CD4-positive, alpha-beta T cell treated with Interleukin-21 for 1 hour (primary cell): ENCODE measurements at places on chromosomes 7 and 10.

DNA sequence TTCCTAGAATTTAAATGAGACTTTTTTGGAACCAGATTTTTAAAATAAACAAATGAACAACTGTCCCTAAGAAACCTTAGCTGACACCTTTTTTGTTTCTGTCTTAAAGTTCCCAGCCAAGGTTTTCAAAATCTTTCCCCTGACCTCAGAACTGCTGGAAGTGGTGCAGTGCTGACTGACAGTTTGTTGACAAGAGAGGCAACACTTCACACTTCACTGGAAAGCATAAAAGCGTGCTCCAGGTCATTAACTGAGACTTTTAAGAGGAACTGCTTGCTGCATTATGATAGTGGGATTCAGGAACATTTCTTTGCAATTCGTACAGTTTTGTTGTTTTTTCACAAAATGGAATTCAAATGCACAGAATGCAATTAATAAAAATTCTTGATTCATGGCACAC lies 36.2 kb downstream of the SYPL1 start:
- no peak for DNase-seq

DNA sequence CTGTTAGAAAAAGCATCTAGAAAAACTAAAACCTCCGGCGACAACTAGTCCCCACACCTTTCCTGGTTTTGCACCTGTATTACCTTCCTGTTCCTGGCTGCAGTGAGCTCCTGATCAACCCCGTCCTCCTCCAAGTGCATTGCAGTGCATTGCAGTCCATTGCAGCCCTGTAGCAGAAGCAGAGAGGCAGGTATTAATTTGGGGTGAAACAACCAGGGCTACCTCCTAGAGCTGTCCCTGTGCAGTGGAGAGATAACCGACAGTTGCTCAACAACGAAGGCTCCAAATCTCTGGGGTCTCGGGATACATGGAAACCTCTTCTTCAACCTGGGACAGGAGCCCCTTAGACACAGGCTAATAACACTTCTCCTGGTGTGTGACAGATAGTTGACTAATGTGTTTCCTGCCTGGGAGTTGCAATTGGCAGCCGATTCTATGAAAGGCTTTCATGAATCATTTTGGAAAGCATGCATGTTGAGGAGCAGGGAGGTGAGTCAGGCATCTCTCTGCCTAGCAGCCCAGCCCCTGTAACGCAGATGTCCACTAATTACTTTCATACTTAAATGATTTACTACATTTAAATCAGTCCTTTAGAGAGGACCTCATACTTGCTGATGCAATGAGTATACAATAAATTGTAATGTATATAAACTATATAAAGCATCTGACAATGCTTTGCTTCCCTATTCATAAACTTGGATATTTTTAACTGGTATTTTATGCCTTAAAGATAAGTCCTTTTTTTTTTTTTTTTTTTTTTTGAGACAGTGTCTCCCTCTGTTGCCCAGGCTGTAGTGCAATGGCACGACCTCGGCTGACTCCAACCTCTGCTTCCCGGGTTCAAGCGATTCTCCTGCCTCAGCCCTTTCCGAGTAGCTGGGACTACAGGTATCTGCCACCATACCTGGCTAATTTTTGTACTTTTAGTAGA lies 59.0 kb downstream of the PRR15 start:
- DNase-seq: no peak

DNA sequence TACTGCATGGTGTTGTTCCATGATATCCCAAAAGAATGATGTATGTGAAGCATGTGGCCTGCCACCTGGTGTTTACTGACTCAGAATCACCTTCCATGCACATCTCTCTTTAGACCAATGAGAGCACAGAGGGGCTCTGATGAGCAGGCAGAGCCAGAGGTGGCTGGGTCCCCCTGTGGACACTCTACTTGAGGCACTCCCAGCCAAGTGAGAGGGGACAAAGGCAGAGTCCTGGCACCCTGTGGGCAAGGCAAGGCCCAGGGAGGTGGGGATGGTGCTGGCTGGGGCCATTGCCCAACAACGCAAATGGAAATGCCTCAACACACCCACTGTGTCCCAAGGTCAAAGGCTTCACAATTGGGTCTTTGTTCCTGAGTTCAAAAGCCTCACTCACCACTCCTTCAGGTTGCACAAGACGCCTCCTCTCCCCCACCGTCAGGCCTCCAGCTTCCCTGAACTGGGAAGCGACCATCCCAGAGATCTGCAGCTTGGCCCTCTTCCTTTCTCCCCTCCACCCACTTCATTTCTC lies 164.6 kb downstream of the NEURL1 start:
- no peak for DNase-seq

DNA sequence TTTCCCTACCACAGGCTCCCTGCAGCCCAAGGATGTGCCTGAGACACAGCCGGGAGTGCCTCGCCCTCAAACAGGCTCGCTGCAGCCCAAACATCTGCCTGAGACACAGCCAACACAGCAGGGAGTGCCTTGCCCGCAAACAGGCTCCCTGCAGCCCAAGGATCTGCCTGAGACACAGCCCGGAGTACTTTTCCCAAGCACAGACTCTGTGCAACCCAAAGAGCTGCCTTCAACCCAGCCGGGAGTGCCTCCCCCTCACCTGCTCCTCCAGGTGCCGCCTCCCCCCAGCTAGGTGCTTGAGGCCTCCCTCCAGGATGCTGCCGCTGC lies 42.9 kb downstream of the ANTXRL start:
- DNase-seq: no peak

GRCh38 chr10:17422931-17423330 lies 31.5 kb downstream of the ST8SIA6 start:
- no peak for DNase-seq

GRCh38 chr7:52825611-52826010 lies 209.8 kb upstream of the POM121L12 start:
- DNase-seq: no peak

- no peak for DNase-seq
These were observed 199.6 kb downstream of the WDR37 start for GRCh38 chr10:1255600-1256431.

DNA sequence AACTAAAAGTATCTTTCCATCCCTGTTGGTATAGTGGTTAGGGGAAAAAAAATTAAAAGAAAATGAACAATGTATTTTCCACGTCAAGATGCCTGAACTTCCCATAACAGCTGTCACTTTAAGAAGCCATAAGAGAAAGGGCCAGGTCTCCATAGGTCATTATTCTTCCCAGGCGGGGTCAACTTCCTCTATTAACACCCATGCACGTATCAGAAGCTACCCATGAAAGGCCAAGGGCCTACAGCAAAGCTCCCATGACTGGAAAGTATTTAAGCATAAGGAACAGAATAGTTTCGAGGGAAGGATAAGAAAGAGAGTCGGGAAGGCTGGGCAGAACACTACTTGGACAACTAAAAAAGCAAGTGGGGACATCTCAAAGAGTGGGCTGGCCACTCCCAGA lies 40.1 kb downstream of the RBM28 start:
- no peak for DNase-seq

- DNase-seq: no peak
These were observed 1255.5 kb upstream of the PHF14 start for GRCh38 chr7:9718071-9718661.

DNA sequence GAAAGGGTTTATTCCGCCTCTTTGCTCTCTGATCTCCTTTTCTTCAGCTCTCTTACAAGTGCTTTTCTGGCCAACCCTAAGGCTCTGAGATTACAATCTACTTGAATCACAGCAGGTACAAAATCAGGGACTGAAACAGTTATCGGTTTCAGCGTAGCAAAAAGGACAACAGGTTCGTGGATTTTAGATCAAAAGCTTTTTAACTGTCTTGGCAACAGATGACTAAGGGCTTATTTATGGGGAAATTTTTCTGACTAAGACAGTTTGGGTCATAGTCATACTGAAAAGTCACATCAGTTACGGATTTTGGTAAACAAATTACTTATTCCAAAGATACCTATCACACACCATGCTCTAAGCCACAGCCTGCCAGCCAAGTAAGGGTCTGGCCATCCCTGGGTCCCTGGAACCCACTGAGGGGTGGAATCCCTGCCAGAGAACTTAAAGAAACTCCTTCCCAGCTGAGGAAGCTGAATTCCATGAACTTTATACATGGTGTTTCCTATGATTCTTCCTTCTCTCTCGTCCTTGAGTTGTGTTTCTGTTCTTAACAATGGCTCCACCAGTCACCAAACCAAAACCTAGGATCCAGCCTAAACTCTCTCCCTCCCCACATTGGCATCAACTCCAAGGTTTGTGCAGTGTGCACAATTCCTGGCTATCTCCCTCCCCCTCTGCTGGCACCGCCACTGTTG lies 169.3 kb downstream of the FAM107B start:
- DNase-seq: peak; percentile 74

DNA sequence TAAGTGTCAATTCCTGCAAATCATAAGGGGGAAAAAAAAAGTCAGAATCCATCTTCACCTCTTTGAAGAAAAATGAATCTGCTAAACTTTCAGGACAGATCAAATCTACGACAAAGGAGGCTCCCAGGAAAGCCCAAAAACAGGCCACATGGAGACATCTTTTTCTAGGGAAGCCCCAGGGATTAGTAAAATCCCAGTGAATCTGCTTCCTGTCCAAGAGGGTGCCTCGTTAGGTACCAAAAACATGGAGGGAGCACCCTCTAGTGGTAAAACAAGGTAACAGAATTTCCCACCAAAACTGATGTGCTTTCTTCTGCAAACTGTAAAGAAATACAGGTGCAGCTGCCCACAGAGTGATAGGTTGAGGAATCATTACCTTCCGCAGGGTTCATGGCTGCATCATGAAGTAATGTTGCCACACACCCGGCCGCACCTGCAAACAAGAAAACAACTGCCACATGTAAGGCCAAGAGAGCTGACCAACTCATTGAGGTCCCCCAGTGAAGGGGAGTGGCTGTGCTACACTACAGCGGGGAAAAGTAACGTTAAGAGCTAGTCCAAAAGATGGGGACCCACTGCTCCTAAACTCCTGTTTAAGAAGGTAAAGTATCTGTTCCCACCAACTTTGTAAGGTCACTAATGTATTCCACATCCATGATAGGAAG lies 7.9 kb downstream of the SLC25A28 start:
- peak; percentile 68 for DNase-seq

DNA sequence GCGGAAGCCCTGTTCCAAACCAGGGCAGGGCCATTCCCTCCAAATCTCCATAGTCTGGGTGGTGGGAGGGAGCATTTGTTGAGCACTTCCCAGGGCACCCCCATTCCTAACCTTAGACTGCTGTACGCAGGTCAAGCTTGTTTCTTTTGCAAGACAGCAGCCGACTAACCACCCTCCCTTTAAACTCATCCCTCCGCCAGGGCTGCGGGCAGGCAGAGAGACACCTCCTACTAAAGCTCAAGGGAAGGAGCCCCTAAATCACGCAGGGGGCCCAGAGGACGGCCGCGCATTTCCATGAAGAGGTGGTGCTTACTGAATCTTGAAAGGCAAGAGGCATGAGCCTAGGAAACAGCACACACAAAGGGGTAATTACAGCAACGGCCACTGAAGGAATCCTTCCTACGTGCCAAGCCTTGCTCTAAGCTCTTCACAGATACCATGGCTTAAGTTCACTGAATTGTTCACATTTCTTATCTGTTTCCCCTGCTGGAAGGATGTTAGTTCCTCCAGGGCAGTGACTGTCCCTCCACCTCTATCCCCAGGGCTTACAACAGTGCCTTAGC lies 90.0 kb downstream of the PROSER2 start:
- no peak for DNase-seq

GRCh38 chr7:22108151-22108845 lies 162.6 kb upstream of the CDCA7L start:
- DNase-seq: no peak

DNA sequence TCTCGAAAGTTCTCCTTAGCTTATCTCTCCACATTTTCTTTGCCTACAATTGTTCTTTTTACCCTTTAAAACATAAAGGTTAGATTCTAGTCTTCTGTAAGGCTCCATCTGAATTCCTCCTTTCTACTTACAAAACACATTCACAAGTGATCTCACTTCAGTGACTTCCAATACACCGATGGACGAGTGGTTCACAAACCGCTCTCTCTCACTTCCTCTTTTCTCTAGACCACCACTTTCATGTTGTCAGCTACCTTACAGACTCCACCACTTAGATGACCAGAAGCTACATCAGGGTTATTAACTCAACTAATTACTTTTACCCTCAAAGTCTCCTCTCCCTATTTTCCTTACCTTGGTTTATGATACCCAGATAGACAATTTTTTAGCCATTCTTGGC lies 11.8 kb downstream of the MET start:
- DNase-seq: peak; percentile 4

- no peak for DNase-seq
These were observed 88.7 kb downstream of the PIP4K2A start for GRCh38 chr10:22625516-22626290.

DNA sequence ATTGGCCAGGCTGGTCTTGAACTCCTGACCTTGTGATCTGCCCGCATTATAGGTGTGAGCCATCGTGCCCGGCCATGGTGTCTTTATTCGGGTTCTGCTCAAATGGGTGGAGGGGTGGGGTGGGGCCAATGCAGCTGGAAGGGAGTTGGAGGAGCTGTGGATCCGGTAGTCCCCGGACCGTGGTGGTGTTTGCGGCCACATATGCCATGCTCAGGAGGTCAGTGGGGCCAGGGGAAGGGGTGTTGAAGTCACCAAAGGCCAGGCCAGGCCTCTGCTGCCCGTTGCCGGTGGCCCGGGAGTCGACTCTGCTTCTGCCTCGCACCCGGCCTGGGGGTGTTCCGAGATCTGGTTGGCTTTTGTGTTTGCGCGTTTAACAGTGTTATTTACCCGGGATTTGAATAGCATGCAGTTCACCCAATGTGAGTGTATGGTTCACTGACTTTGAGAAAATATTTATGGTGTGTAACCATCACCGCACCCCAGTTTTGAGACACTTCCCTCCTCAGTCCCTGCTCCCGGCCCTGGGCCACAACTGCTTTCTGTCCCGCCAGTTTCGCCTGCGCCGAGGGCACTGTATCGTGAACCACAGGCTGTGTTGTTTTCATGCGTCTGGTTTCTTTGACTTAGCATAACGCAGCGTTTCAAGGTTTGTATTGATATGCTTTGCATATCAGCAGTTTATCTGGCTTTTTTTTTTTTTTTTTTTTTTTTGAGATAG lies 10.7 kb downstream of the INPP5A start:
- no peak for DNase-seq

GRCh38 chr7:140390466-140391190 lies 7.7 kb downstream of the SLC37A3 start:
- DNase-seq: no peak

- DNase-seq: no peak
These were observed 581.8 kb downstream of the GRID1 start for GRCh38 chr10:85784792-85785191.

GRCh38 chr7:20602306-20602705 lies 13.2 kb upstream of the ABCB5 start:
- DNase-seq: no peak

DNA sequence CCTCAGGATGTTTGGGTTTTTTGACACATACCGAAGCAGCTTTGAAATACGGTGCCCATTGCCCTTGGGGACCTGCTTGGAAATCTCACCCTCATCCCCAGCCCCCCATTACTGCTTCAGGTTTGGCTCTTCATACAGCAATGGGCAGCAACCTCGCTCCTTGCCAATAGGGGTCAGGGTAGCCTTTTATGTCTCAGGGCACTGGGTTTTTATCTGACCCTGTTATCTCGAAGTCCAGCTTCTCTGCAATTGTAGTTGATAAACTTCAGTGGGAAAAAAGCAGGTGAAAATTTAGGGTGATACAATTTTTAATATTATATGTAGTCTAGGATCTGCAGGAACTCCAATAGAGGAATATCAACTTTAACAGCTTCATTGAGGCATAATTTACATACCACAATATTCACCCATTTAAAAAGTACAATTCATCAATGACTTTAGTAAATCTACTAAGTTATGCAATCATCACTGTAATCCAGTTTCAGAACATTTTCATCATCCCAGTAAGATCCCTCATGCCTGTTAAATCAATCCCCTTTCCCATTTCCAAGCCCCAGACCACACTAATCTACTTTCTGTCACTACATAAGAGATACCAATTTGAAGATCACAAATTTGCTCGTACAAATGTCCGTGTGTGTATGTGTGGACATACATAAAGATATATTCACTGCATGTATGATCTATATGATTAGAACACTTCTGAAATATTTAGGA lies 386.2 kb downstream of the KCNMA1 start:
- peak; percentile 7 for DNase-seq
